ENCODE measurements at places on chromosomes 5 and 9.
A peak's percentile ranks its signal among the peaks of the same experiment; 100 is the strongest.

DNA sequence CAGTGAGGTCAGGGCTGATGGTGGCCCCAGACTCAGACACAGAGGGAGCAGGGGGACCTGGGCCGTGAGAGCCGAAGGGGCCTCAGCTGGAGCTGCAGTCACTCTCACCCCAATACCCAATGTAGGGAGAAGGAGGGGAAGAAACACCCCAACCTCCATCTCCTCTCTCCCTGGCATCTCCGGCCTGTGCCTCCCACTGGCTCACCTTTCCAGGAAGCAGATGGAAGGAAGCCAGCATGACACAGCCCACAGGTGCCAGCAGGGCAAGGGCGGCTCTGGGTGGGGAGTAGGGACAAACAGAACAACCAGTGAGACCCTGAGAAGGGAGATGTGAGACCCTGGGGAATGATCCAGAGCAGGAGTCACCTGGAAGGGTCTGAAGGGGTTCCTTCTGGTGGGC is 3.0 kb upstream of the CRB2 start:
- no peak for DNase-seq

DNA sequence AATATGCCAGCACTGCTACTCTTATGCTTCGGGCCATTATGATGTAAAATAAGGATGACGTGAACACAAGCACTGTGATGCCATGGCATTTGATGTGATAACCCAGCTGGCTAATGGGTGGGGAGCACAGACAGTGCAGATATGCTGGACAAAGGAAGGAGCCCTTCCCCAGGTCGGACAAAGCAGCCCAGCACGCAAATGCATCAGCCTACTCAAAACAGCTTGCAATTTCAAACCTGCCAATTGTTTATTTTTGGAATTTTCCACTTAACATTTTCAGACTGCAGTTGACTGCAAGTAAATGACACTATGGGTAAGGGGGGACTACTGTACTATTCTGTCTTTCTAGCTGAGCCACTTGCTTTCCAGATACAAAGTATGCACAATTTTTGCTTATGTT is 181.3 kb downstream of the DCP2 start:
- no peak for DNase-seq

DNA sequence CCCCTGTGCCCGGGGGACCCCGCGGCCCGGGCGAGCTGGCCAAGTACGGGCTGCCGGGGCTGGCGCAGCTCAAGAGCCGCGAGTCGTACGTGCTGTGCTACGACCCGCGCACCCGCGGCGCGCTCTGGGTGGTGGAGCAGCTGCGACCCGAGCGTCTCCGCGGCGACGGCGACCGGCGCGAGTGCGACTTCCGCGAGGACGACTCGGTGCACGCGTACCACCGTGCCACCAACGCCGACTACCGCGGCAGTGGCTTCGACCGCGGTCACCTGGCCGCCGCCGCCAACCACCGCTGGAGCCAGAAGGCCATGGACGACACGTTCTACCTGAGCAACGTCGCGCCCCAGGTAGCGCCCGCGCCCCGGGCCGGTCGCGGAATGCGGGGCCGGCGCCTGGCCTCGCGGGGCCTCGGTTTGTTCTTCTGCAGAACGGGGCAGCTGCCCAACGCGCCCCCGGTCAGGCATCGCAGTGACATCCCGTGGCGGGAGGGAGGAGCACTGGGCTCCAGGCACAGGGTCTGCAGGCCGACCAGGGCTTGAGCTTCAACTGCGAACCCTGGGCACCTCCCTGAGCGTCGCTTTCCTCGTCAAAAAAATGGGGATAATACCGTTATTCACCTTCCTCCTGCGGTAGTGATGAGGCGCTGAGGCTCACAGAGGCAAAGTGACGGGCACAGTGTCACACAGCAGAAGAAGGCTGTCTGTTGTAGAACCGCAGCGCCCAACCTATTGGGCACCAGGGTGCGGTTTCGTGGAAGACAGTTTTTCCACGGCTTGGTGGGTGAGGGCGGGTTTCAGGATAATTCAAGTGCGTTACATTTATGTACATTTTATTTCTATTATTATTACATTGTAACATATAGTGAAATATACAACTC is 777 bp downstream of the ENDOG start:
- peak; percentile 55 for DNase-seq

- DNase-seq: no peak
Measured at GRCh38 chr9:110802416-110803035, 133.9 kb downstream of the MUSK start.
